ENCODE measurements at places on chromosomes 13 and 19.

DNA sequence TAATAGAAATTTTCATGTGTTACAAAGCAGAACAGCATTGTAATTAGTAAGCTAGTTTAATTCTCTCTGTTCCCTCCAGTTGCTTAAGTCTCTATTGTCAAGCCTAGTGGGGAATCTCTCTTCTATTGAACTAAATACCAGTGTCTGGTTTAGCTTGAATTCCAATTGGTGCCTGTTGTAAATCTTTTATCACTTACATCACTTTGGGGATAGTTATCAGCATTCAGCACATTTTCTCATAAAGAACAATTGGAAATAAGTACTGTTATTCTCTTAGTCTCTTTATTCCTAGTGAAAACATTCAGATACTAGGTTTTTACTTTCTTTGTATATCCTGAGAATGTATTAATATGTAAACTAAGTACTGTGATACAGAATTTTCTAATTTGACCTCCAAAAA lies 25.2 kb downstream of the IPO5 start:
- no peaks in the 10 kb centered on the region for H3K27me3 ChIP-seq
- H3K4me1 ChIP-seq: peaks cover 56% of the 10 kb centered on the region
- H3K27ac ChIP-seq: no peak overlapping the region
- H3K4me3 ChIP-seq: peak overlapping the region; percentile 90

DNA sequence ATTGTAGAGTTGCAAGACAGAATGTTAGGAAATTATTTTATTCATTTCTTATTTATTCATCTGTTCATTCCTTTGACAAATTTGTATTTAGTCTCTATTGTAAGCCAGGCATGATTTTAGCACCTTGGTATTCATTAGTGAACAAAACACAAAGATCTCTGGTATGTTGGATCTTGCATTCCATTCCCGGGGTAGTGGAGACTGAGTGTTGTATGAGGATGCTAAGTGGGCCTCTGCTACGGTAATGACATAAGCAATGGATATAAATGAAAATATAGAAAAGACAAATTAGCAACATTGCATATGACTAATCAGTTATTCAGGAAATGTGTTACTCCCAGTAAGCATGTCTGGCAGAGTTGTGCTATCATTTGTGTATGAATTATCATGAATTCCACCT lies 449.3 kb downstream of the PCDH17 start:
- H3K4me1 ChIP-seq: no peaks in the 10 kb centered on the region
- H3K27me3 ChIP-seq: no peaks in the 10 kb centered on the region
- H3K36me3 ChIP-seq: no peaks in the 10 kb centered on the region

GRCh38 chr19:31955061-31955460 lies 390.3 kb upstream of the ZNF507 start:
- DNase-seq: no peak
- H3K36me3 ChIP-seq: no peaks in the 10 kb centered on the region
- H3K4me1 ChIP-seq: no peaks in the 10 kb centered on the region
- H3K27ac ChIP-seq: no peak overlapping the region
- peaks cover 2% of the 10 kb centered on the region for H3K27me3 ChIP-seq
- H3K4me3 ChIP-seq: no peak overlapping the region

GRCh38 chr19:44570984-44571684 lies 41.7 kb upstream of the CEACAM20 start:
- H3K27ac ChIP-seq: no peak overlapping the region
- H3K4me1 ChIP-seq: 0 out of 2 replicates have a peak, but pooled peaks cover 4% of the 10 kb centered on the region
- no peaks in the 10 kb centered on the region for H3K27me3 ChIP-seq
- peak; percentile 86 for DNase-seq

GRCh38 chr13:90846936-90847335 lies 500.6 kb upstream of the MIR17HG start:
- H3K4me3 ChIP-seq: no peak overlapping the region
- no peaks in the 10 kb centered on the region for H3K27me3 ChIP-seq
- H3K4me1 ChIP-seq: no peaks in the 10 kb centered on the region
- H3K36me3 ChIP-seq: no peaks in the 10 kb centered on the region
- DNase-seq: no peak
- H3K27ac ChIP-seq: no peak overlapping the region

DNA sequence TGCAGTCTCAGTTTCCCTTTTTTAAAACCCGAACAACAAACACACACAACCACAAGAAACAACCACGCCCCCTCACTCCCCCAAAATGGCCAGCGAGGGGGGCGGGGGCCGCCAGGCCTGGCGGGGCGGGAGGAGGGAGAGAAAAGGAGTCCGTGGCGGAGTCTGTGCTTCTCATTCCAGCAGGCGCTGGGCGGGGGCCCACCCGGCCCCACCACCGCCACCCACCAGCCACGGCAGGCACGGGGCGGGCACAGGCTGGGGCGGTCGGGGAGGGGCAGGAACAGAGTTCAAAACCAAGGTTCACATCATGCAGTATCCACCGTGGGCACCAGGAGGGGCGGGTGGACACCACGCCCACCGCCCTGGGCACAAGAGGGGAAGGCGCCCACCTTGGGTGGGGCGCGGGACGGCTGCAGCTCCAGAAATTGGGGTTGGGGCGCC lies 12.9 kb downstream of the DPF1 start:
- no peaks in the 10 kb centered on the region for H3K4me1 ChIP-seq
- no peak overlapping the region for H3K4me3 ChIP-seq
- H3K36me3 ChIP-seq: no peaks in the 10 kb centered on the region

DNA sequence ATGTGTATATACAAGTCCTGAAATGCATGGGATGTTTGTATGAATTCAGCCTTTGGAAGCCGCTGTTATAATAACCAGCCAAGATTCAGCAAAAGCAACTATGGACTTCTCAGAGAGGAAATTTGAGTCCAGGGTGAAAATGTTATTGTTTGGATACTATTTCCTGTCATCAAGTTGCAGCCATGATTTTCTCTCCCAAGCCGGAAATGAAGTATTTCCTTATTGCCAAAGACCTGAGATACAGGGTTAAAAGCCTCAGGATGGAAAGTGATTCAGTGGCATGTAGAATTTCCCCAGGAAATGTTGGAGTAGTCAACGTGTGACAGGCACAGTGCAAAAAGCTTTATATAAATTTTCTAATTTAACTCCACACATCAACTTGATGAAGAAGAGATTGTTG lies 133.9 kb downstream of the IRS2 start:
- no peaks in the 10 kb centered on the region for H3K4me1 ChIP-seq
- H3K27me3 ChIP-seq: no peaks in the 10 kb centered on the region
- H3K4me3 ChIP-seq: no peak overlapping the region
- no peak overlapping the region for H3K27ac ChIP-seq

- H3K36me3 ChIP-seq: no peaks in the 10 kb centered on the region
Measured at GRCh38 chr19:17488593-17489391, 18.5 kb downstream of the SLC27A1 start.
